Spleen (tissue), 13 donors: ENCODE measurements at places on chromosomes 7 and 10.
A peak's percentile ranks its signal among the peaks of the same experiment; 100 is the strongest.

DNA sequence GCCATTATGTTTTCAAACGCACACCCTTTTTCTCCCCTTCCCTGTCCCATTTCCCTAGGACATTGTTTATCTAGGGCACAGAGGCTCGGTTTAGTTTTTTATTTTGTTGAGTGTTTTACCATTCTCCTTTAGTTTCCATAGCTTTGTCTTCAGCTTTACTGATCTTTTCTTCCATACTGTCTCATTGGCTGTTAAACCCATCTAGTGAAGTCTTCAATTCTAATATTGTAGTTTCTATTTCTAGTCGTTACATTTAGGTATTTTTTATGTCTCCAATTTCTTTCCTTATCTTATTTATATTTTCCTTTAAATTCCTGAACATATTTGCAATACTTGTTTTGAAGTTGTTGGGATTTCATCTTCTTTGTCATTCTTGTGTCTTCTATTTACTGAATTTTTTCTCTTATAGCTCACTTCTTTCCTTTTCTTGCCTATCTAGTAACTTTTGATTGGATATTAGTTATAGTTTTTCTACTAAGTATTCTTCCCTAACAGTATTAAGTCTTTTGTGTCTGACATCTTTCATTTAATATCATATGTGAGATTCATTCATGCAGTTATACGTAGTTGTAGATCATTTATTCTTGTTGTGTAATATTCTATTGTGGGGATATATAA, 41.0 kb upstream of the SH2D4B start:
- no peaks in the 10 kb centered on the region for H3K27me3 ChIP-seq
- peak overlapping the region; percentile 91 for H3K27ac ChIP-seq
- H3K36me3 ChIP-seq: peaks cover 4% of the 10 kb centered on the region
- no peak for DNase-seq
- peaks cover 97% of the 10 kb centered on the region for H3K4me1 ChIP-seq

DNA sequence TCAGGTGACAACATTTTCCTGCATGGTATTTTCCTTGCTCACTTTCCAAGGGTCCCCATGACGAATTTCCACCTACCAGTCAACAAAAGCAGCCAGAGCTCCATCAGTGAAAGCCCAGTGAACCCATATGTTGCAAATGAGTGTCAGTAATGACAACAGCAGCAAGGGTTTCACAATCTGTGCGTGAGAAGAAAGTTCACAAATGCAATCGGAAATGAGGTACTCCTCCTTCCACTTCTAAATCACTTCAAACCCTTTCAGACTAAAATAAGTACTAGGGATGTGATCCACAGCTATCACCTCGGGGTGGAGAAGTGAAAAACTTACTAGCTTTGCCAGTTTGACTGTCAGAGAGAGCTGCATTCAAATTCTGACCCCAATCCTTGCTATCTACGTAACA, 55.6 kb upstream of the BET1 start:
- no peaks in the 10 kb centered on the region for H3K36me3 ChIP-seq
- no peaks in the 10 kb centered on the region for H3K4me1 ChIP-seq
- no peak overlapping the region for H3K4me3 ChIP-seq
- no peak overlapping the region for H3K27ac ChIP-seq
- no peak for DNase-seq
- no peaks in the 10 kb centered on the region for H3K27me3 ChIP-seq

DNA sequence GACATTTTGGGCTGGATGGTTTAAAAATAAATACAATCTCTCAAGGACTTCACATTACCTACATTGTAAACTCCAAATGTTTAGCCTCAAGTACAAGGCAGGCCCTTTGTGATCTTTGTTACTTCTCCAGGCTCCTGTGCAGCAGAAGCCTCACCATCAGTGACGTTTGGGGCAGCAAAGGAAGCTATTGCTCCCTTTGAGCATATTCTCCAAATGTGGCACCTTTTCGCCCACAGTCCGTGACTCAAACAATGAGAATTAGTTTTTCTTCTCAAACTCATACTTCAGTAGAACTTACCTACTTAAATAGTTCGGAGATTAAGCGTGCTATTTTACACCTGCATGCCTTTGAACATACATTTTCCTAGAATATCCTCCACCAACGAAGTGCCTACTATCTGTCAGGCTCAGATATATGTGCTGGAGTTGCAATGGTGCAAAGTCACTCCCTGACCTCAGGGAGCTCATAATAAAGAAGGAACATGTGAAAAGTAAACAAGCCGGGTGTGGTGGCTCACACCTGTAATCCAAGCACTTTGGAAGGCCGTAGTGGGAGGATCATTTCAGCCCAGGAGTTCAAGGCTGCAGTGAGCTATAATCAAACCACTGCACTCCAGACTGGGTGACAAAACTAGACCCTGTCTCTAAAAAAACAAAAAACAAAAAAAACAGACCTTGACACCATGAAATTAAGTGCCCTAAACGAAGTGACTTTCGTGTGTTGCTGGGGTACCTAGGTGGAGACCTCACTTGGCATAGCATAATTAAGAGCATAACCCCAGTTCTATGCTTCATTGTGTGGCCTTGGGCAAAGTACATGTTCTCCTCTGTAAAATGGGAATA, 1.2 kb upstream of the ABCF2 start:
- H3K36me3 ChIP-seq: peaks cover 4% of the 10 kb centered on the region
- H3K27ac ChIP-seq: peak overlapping the region; percentile 43
- H3K27me3 ChIP-seq: no peaks in the 10 kb centered on the region
- peaks cover 48% of the 10 kb centered on the region for H3K4me1 ChIP-seq
- H3K4me3 ChIP-seq: peak overlapping the region; percentile 85

GRCh38 chr10:99676895-99677294, 17.6 kb downstream of the ENTPD7 start:
- no peaks in the 10 kb centered on the region for H3K36me3 ChIP-seq
- H3K4me1 ChIP-seq: peaks cover 5% of the 10 kb centered on the region
- no peak for DNase-seq
- H3K27ac ChIP-seq: no peak overlapping the region
- no peak overlapping the region for H3K4me3 ChIP-seq

GRCh38 chr10:51422311-51423120, 276.9 kb downstream of the CSTF2T start:
- no peaks in the 10 kb centered on the region for H3K36me3 ChIP-seq
- no peak overlapping the region for H3K4me3 ChIP-seq
- H3K27ac ChIP-seq: no peak overlapping the region
- no peaks in the 10 kb centered on the region for H3K4me1 ChIP-seq
- H3K27me3 ChIP-seq: no peaks in the 10 kb centered on the region
- no peak for DNase-seq

DNA sequence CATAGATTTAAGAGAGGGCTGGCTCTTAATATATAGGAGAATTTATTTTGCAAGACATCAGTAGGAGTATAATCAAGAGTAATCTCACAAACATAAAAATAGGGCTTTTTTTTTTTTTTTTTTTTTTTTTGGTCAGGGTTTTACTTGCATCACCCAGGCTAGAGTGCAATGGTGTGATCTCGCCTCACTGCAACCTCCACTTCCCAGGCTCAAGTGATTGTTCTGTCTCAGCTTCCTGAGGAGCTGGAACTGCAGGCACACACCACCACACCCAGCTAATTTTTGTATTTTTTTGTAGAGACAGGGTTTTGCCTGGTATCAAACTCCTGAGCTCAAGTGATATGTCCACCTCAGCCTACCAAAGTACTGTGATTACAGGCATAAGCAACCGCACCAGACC, 535.3 kb downstream of the CCSER2 start:
- no peak overlapping the region for H3K4me3 ChIP-seq
- no peaks in the 10 kb centered on the region for H3K4me1 ChIP-seq
- H3K27ac ChIP-seq: no peak overlapping the region
- DNase-seq: no peak
- no peaks in the 10 kb centered on the region for H3K36me3 ChIP-seq

DNA sequence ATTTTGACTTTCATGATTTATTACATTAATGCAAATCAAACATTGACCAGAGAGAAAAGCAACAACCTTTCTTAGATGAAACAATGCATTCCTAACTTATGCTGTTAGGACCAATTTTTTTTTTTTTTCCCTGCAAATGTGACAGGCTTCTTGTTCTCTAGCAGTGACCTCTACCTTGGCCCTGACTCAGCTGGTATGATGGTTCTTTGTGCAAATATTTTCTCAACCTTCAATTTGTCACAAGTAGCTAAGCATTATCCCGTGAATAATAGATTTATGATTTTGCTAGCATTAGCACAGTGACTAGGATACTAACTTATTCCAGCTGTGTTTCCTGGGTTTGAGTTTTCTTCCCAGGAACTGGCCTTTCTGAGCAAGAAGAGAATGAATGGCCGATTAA, 64.9 kb downstream of the PPP1R9A start:
- peak overlapping the region; percentile 46 for H3K27ac ChIP-seq
- no peaks in the 10 kb centered on the region for H3K4me1 ChIP-seq
- no peaks in the 10 kb centered on the region for H3K27me3 ChIP-seq

DNA sequence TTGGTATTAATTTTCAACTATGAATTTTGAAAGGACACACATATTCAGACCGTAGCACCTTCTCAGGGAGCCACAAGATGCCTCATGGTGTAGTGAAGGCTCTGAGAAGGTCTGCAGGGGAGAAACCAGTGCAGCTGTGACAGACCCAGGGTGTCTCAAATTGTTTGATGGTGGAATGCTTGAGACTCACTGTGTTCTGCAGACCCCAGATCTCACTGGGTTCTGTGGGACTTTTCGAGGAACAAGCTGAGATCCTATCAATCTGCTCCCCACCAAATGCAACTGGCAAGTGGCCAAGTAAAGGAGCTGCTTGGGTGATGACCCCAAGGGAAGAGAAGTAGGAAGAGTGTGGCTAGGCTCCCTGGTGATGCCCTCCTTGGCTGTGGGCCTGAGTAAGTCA, 130.5 kb upstream of the UNC5B start:
- no peak overlapping the region for H3K27ac ChIP-seq
- no peaks in the 10 kb centered on the region for H3K4me1 ChIP-seq
- H3K36me3 ChIP-seq: no peaks in the 10 kb centered on the region
- peak; percentile 25 for DNase-seq
- H3K27me3 ChIP-seq: no peaks in the 10 kb centered on the region

DNA sequence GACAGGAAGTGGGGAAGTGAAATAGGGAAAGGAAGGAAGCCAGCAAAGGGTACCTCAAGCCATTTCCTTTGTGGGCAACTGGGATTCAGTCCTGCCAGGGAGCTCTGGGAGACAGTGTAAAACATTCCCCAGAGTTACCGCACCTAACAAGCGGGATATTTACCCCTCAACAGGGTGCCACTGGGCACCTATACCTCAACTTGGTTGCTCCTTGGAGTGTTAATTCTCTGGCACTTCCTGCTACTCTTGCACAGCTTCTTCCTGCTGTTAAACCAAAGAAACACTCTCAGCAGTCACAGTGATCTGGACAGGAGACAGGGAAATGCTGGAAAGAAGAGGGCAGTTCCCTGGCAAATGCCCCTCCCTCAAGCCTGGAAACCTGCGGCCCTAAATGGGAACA, 151.3 kb downstream of the REEP3 start:
- H3K4me1 ChIP-seq: peaks cover 23% of the 10 kb centered on the region
- no peaks in the 10 kb centered on the region for H3K36me3 ChIP-seq
- DNase-seq: no peak

DNA sequence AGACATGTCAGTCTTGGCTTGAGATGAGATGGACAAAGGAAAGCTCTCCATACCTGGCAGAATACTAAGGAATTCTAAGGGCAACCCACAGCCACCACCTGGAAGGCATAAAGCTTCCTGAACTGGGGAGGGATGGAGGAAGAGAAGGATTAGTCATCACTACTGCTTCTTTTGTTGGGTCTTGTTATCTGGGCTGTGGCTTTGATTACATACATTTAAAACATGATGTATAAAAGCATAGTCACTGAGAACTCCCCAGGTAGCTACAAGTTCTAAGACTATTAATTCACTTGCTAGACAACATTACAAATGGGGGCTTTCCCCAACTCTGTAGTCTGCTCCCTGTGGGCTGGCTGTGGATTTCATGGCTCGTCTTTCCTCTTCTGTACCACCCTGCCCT, 58.2 kb downstream of the RBM33 start:
- no peak for DNase-seq
- no peaks in the 10 kb centered on the region for H3K4me1 ChIP-seq
- no peak overlapping the region for H3K27ac ChIP-seq
- H3K36me3 ChIP-seq: peaks cover 77% of the 10 kb centered on the region
